T follicular helper cell (primary cell): ENCODE measurements at places on chromosomes 16 and 17.

GRCh38 chr17:64507413-64507782 is 621 bp downstream of the CEP95 start:
- peak; percentile 13 for DNase-seq

DNA sequence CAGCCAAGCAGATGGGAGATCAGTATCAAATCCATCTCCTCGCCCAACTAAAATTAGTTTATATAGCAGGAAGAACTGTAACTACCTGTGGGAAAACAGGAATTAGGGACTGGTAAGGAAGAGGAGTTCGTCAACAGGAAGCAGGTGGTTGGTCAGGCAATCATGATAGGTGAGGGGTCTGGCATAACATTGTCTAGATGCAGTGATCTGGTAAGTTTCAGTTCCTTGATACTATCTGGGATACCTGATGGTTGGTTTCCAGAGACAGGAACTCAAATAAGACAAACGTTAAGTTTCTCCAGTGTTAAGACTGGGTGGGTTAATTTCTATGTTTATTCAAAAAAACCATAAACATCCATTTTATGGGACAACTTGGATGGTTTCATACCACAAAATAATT is 53.8 kb downstream of the CEP112 start:
- DNase-seq = no peak

GRCh38 chr17:7323731-7324437 is 5.3 kb downstream of the NEURL4 start:
- peak; percentile 55 for DNase-seq

DNA sequence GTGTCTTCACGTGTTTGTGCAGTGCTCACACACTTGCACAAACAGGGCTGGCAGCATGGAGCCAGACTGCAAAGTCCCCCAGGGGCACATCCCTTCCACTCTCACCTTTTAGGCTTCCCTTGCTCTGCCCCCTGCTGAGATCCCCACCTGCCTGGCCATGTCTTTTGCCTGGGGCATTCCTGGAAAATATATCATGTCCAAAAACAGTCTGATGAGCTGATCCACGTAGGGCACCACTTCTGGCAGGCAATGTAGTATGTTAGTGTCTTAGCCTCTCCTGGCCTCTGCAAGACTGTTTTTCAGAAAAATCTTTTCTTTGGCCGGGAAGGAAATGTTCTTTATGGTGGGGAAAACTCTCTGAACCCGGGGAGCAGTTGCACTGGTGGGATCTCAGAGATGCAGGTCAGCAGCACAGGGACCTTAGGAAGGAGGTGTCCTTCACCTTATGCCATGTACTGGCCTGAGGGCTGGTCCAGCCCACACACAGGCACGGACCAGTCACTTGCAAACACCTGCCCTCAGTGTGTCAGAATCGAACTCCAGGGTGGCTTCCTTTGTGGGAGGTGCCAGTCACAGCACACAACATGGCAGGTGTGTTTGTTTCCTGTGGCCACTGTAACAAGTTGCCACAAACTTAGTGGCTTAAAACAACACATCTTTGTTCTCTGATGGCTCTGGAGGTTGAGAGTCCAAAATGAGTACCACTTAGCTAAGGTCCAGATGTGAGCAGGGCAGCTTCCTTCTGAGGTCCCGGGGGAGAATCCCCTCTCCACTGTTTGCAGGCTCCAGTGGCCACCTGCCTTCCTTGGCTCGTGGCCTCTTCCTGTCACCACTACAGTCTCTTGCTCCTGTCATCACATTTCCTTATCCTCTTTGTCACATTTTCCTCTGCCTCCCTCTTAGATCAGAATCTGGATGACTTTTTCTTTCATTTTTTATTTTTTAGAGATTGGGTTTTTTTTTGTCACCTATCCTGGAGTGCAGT is 46.6 kb downstream of the MPRIP start:
- DNase-seq = no peak

DNA sequence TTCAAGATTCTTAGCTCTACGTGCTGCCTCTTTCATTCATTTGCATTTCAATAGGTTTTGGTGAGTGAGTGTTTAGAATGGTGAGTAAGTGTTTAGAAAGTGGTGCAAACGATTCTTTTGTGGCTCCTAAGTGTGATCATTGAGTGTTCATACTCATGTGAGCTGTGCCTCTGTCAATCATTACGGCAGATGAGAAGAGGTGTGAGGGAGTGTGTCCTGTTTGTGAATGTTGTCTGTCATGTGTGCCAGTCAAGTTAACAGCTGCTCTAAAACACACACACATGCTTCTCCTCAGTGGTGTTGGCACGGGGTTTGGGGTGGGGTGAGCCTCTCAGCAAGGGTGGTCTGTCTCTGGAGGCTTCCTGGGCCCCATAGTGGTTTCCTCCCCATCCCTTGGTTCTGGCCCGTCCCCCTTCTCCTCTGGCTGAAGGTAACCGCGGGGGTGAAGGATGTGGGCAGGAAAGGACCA is 11.4 kb downstream of the MYL4 start:
- DNase-seq = no peak

DNA sequence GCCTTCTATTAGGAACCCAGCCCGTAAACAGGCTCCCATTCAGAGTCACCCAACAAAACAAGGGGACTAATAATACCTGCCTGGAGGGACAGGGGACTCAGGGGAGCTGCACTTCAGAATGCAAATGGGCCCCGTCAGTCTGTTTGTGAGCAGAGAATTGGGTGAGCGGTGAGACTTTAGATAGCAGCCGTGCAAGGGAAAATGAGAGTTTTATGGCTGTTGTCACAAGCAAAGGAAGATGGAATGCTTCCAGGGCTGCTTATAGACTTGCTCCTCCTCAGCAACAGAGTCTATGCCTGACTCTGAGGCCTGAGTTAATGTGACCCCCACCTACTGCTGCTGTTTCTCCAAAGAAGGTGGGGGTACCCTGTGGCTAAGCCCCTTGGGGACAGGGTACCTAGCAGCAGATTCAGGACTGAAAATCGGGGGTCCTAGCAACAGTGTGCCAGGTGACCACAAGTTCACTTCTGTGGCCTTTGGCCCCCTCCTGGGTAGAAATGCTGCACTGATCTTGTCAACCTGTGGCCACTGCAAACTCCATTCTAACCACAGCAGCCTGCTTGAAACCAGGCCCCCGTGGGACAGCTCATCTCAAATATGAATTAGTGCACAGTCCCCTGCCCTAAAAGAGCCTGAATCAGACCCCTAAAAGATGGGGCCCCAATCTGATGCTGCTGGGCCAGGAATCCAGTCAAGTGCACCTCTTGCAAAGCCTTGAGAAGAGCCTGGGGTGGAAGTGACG is 126.4 kb downstream of the C16orf78 start:
- DNase-seq = no peak

- no peak for DNase-seq
These were observed 462.0 kb downstream of the CDH11 start for GRCh38 chr16:64659866-64660265.

DNA sequence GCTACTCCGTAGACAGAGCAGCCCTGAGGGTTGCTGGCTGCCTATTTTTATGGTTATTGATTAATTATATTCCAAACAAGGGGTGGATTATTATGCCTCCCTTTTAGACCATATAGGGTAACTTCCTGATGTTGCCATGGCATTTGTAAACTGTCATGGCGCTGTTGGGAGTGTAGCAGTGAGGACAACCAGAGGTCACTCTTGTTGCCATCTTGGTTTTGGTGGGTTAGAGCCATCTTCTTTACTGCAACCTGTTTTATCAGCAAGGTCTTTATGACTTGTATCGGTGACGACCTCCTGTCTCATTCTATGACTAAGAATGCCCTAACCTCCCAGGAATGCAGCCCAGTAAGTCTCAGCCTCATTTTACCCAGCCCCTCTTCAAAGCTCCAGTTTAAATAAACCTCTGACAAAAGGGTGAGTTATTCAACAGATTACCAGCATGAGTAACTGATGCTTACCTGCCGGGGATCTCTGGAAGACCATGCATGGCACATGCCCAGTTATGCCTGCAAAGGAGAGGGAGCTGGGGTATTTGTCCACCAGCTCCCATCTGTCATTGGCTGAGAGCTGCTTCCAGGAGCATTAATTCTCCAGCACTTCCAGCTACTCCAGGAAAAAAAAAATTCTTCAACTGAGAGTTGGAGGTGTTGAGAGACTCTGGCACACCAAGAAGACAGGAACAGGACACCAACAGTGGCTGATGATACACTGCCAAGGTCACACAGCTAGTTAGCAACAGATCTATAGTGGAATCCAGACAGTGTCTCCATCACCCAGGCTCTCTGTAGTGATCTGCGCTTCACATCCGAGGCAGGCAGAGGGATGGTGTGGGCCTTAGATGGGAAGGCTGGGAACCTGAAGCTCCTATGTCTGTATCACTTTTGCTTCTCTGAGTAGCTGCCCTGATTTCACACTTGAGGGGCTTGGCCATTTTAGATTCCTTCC is 36.6 kb upstream of the IL21R start:
- DNase-seq = no peak

DNA sequence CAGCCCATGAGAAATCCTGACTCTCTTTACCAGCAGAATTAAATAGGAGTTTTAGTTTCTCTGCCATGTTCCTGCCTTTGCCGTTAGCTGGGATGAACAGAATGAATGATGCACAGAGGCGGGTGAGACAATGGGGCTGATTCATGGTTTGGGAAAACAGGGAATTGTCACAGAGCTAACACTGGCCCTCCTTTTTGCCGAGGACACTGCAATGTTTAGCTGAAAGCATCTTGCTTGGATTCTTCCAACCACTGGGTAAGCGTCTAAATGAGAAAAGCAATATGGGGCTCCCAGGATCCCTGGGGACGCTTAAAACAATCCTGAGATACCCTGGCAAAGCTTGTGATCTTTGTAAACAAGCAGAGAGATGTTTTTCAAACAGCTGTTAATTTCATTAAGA is 12.8 kb upstream of the PAFAH1B1 start:
- no peak for DNase-seq

- no peak for DNase-seq
These were observed 9.6 kb downstream of the GPRC5B start for GRCh38 chr16:19874851-19875546.

DNA sequence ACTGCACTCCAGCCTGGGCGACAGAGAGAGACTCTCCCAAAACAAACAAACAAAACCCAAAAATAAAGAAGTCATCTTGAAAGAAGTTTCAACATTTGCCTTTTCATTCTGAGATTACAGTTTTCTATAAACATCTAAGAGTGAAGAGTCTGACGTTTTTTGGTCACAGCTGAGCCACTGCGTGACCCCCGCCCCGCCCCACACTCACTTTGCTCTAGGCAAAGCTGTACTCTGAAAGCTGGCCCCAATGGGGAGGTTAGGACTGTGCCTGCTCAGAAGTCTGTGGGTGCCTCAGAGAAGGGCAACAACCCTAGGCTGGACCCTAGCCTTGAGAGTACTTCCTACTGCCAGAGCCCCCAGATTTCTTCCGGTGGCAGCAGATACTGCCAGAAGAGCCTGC is 19.3 kb downstream of the CYB5D2 start:
- no peak for DNase-seq

DNA sequence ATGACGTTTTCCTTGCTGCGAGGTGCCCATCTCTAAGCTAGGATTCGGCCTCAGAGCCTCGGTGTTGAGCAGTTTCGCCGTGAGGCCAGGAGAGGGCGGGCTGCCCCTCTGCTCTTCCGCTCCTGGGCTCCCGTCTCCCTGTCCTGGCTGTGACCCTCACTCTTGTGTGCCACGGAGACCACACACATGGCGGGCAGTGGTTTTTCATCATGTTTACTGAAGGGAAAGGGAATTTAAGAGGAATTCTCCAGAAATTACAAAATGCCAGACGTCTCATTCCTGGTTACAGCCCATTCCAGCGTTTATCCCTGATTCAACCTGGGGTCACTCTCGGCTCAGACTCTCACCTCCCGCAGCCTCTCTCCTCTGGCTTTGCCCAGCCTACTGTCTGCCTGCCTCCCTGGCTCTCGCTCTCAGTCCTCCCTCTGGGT is 96.8 kb upstream of the ELAC2 start:
- DNase-seq = no peak

- no peak for DNase-seq
These were observed 9.3 kb downstream of the GAS2L2 start for GRCh38 chr17:35743626-35744328.

DNA sequence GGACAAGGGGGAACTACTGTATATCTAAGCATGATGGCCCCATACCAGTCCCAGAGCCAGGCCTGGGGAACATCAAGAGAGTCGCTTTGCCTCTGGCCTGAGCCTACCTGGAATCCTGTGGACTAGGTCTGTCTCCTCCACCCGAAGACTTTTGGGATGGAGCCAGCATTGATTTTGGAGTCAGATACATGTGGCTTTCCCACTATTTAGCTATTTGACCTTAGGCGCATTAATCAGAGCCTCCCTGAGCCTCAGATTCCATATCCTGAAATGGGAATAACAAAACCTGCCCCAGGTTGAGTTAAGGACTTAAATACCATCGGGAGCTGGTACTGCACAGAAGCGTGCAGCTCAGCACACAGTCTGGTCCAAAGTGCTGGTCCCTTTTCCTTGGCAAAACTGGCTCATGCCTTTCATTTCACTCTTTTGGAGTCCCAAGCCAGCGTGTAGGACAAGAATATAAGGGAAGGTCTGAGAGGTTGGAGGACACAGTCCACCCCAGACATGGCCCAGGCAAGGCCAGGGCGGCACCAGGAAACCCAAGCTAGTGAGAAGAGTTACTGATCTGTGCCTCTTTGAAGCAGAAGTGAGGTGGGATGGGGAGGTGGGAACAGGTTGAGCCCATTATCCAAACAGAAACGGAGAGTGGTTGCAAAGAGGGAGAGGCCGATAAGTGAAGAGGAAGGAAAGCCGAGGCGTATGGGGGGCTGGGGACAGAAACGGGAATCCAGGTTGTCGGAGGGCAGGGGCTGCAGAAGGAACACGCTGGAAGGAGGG is 986 bp downstream of the FA2H start:
- DNase-seq = no peak

- DNase-seq = no peak
These were observed 230.5 kb upstream of the CACNG5 start for GRCh38 chr17:66604376-66604775.

- DNase-seq = no peak
These were observed 62.5 kb downstream of the EMP2 start for GRCh38 chr16:10517868-10518267.

DNA sequence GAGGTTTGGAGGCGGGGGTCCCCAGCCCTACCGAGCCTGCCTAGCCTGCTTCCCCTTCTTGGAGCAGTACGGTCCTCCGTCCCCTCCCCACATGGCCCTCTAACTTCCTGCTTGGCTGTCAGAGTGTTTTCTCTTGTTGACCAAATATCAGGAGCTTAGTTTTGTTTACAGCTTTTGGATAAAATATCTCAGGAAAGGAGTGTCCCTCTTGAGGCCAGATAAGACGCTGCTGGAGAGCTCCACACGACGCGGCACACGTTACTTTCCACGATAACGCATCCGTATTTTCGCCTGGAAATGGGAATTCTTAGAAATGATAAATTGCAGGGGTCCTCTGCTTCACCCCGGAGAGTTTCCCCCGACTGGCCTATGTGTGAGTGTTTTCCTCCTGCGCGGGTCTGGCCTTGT is 182.9 kb downstream of the MAF start:
- DNase-seq = no peak

GRCh38 chr17:68572138-68572842 is 28.9 kb downstream of the FAM20A start:
- no peak for DNase-seq

DNA sequence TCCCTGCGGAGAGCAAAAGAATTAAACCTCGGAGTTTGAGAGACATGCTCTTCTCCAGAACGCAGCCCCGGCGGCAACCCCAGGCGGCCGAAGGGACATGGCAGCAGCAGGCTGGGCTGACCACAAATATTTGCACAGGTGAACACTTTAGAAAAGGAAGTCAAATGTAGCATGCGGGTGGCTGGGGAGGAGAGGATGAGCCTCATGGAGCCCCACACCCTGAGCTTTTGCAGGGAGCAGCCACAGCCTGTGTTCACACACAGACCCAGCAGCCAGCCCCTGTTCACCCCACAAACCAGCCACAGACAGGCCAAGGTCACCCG is 17.8 kb downstream of the HS3ST6 start:
- no peak for DNase-seq
